Motor neuron (in vitro differentiated cells): ENCODE measurements at places on chromosomes 7 and 10. TPM values are rescaled to one million over a fixed set of nuclear protein-coding genes. Genes with fewer than 3 reads are reported as not detected.

The HELLS gene
- total RNA-seq: 13.7 and 18.0 TPM in 2 replicates

The GDF10 gene
- total RNA-seq: 0.09 and 0.17 TPM in 2 replicates

The ANKRD61 gene
- 1.5 and 1.7 TPM in 2 replicates for total RNA-seq

The ZDHHC16 gene
- total RNA-seq: 27.5 and 28.7 TPM in 2 replicates

The TRIM50 gene
- total RNA-seq: 0.14 TPM in 1 of 2 replicates, not detected in the other

The GRM3 gene
- 2.7 and 3.4 TPM in 2 replicates for total RNA-seq

The ETV1 gene
- total RNA-seq: 16.0 and 17.5 TPM in 2 replicates

The NCF1 gene
- total RNA-seq: 0.57 TPM in 1 of 2 replicates, not detected in the other
